Activated T-cell treated with anti-CD3 and anti-CD28 coated beads, Interleukin-2, amount 50 U/mL, for 72 hours (primary cell): ENCODE measurements at places on chromosomes 2 and 18. TPM values are rescaled to one million over a fixed set of nuclear protein-coding genes. Genes with fewer than 3 reads are reported as not detected.

The MAB21L4 gene
- not detected for total RNA-seq

The EGR4 gene
- 2.1 TPM for total RNA-seq

DNA sequence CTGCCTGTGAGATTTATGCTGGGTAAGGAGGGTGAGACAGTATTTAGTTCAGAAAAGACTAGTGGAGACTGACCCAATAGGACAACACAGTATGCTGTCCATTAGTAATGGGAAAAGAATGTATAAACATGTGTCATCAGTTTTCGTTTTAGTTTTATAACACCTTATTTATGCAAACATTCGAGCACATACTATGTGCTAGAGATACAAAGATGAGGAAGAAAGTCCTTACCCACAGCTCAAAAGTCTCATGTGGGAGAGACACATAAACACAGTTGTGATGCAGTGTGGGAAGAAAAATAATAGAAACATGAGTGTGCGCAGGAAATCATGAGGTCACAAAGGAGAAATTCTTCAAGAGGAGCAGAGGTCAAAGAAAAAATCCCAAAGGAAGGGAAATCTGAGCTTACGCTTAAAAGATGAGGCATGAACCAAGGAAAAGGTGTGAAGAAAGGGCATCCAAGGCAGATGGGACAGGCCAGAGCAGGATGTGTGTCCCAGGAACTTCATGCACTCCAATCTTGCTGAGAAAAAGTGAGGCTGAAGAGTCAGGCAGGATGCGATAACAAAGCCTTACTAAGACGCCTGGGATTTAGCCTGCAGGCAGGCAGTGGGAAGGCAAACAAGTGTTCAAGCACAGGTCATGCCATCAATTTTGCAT, 8.1 kb downstream of the METTL21A start:
- no peak for DNase-seq
- H3K27me3 ChIP-seq, result no peaks in the 10 kb centered on the region
- no peak overlapping the region for H3K4me3 ChIP-seq
- peaks cover 7% of the 10 kb centered on the region for H3K36me3 ChIP-seq
- H3K27ac ChIP-seq, result peak overlapping the region; percentile 2

DNA sequence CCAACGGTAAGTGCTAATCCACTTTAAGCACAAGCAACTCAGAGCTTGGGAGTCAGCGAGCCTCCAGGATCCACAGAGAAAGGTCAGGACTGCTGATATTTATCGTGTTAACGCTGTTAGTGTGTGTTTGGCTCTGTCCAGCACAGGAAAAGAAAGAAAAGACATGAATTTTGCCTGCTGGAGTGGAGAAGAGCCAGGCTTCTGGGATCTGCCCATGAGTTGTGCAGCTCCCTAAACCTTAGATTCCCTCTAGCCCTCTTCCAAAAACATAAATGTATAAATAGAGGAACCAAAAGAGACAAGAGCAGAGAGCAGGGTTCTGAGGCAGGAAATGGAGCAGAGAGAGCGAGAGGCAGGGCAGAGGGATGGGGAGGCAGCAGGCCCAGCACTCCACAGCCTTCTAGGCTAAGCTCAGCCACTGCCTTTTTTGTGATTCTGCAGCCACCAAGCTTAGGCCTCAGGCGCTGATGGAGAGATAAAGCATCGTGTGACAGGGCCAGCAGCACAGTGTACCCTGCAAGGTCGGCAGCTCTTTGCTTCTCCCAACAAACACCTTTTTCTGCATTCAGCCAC, 14.5 kb upstream of the MAT2A start:
- no peak overlapping the region for H3K27ac ChIP-seq
- no peak overlapping the region for H3K4me3 ChIP-seq
- peaks cover 5% of the 10 kb centered on the region for H3K4me1 ChIP-seq
- no peak for DNase-seq
- peaks cover 12% of the 10 kb centered on the region for H3K27me3 ChIP-seq
- no peaks in the 10 kb centered on the region for H3K36me3 ChIP-seq

DNA sequence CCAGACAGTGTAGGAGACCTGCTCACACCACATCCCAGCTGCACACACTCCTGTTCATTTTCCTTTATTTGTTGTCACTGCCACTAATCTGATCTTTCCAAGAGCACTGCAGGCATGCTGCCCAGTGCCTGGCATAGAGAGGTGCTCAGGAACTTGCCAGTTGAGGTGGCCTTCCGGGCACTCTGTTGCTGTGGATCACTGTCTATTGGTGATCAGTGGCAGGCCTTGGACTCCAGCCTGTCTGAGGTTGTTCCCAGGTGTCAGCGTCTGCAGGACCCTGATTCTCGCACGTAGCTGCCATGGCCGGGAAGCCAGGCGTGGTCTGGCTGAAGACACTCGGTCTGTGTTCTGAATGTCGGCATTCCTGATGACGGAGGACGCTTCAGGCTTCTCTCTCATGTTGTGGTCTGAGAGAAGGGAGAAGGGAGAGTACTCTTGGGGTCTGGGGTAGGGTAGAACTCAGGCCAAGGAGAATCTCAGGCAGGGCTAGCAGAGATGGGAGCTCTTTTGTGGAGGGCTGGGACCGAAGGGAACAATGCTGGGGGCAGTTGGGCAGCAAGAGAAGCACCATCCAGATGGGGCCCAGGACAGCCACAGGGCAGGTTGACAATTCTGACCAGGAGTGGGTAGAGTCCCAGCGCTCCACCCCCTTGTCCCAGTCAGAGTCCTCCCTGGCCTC, 240.9 kb downstream of the MYCN start:
- no peak overlapping the region for H3K4me3 ChIP-seq
- H3K4me1 ChIP-seq, result no peaks in the 10 kb centered on the region
- no peaks in the 10 kb centered on the region for H3K36me3 ChIP-seq

The KLHL14 gene
- not detected for total RNA-seq

- no peaks in the 10 kb centered on the region for H3K4me1 ChIP-seq
- no peak for DNase-seq
- no peaks in the 10 kb centered on the region for H3K36me3 ChIP-seq
- no peak overlapping the region for H3K4me3 ChIP-seq
- H3K27me3 ChIP-seq, result no peaks in the 10 kb centered on the region
- no peak overlapping the region for H3K27ac ChIP-seq
Observed at GRCh38 chr2:66530651-66531050, 95.7 kb downstream of the MEIS1 start.

DNA sequence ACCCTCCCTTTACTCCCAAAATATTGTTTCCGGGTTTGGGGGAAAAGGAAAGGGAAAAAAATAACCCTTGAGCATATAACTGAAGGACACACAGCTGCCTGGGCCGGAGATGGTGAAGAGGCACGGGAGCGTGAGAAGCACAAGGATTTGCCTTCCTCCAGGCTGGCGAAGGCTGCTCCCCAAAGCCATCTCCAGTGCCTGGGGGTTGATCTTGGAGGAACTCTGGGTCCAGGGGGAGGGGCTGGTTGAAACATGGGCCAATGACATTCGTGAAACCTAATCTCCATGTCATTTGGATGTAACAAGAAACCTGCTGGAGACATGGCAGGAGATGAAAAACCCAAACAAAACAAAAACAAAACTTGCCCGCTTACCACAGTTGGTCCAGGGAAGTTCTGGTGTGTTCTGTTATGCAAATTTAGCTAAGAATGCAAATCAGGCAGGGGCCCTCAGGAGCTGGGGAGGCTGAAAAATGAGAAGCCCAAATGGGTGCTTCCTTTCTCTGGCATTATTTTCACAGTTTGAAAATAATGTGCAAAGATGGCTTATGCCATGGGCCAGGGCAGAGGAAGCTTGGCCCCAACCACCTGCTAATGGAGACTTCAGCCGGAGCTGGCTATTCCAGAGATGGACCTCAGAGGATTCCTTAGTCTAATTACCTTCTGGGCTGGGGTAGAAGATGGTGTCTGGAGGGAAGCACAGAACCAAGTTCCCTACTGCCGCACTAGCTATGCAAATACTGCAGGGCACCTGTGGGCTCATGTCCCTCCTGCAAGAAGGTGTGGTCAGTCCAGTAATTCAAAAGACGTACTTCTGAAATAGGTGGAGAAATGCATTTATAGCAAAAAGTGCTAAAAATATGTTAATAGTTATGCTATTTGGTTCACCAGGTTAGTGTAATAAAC, 180.9 kb downstream of the BCL2 start:
- H3K27me3 ChIP-seq, result no peaks in the 10 kb centered on the region
- peaks cover 81% of the 10 kb centered on the region for H3K4me1 ChIP-seq
- peak overlapping the region; percentile 73 for H3K4me3 ChIP-seq
- DNase-seq, result no peak

The IL36RN gene
- not detected for total RNA-seq

DNA sequence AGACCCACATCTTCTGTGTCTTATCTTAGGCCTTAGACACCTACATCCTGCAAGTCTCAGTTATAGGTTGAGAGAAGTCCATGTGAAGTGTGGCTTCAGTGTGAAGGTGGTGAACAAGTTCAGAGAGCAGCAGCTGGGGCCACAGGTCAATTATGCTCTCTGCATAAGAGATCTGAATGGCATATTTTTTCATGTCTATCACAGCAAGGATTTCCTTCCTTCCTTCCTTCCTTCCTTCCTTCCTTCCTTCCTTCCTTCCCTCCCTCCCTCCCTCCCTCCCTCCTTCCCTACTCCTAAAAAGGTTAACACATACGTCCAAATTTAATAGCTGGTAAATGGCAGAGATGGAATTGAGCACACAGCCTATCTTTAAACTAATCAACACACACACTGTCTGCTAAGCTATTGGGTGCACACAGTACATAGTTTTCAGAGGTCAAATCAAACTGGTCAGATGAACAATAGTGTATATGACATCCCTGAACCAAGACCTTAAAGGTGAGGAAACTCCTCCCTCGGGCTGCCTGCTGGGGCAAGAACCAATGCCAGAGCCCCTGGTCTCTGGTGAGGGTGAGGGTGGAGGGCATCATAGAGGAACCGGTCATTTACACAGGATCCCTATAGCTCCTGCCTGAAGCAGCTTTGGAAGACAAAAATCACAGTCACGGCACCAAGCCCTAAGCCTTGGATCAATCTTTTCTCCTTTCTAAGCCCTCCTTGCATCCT, 240.9 kb downstream of the ICOS start:
- H3K4me3 ChIP-seq, result no peak overlapping the region
- no peak for DNase-seq
- peaks cover 38% of the 10 kb centered on the region for H3K27me3 ChIP-seq
- H3K4me1 ChIP-seq, result peaks cover 10% of the 10 kb centered on the region

The ZNF385B gene
- total RNA-seq, result not detected

The CIDEA gene
- not detected for total RNA-seq

GRCh38 chr18:3410273-3410672, 39.7 kb upstream of the TGIF1 start:
- H3K4me1 ChIP-seq, result peaks cover 28% of the 10 kb centered on the region
- no peak for DNase-seq
- no peak overlapping the region for H3K4me3 ChIP-seq
- H3K27me3 ChIP-seq, result no peaks in the 10 kb centered on the region

The SCYGR4 gene
- not detected for total RNA-seq

The TSGA10 gene
- 14.4 TPM for total RNA-seq

DNA sequence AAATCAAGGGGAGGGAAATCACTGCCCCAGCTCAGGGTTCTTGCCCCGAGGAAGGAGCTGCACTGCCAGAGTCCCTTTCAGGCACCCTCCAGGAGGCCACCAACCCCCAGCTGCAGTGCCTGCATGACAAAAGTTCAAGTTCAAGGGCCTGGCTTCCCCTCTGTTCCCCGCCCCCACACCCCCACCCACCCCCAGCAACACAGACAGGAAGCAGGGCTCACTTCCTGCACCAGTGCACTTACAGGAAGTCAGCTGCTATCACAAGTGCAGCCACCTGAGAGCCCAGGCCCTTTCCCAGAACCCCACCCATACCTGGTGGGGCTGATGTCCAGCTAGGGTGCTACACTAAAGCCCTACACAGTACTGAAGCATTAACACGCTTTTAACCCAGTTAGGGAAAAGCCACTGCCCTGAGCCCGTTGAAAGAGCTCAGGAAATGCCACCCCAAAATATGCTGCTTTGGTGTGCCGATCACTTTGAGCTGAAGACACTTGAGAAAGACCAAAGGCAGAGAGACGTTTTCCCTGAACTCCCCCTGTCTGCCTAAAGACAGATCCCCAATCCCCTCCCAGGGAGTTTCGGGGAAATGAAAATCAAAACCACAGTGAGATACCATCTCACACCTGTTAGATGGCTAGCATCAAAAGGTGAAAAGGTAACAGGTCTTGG, 109.9 kb upstream of the CAB39 start:
- H3K27ac ChIP-seq, result peak overlapping the region; percentile 91
- peak; percentile 59 for DNase-seq

The FOXI3 gene
- total RNA-seq, result not detected
